ENCODE measurements at places on chromosomes 3 and 15.

- DNase-seq: no peak
These were observed 58.8 kb downstream of the LSM3 start for GRCh38 chr3:14237457-14237856.

DNA sequence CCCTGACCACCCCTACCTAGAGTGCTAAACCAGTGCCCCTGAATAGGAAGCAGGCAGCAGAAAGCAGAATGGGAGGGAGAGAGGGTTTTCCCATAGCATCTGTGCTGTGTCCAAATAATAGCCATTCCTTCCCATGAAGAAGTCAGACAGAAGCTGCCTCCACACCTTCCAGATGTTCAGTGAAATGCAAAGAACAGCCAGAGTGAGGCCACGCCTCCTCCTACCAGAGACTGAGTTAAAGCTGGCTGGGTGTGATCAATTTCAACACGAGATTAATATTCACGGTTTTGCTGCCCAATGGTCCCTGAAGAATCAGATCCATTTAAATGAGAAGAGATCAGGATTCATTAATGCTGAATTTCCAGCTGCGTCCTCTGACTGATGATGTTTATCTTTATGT, 111.8 kb downstream of the SRGAP3 start:
- no peak for DNase-seq

- no peak for DNase-seq
These were observed 41.8 kb downstream of the CBLB start for GRCh38 chr3:105826778-105827634.

GRCh38 chr3:159919873-159920272, 68.8 kb upstream of the IL12A start:
- DNase-seq: no peak

GRCh38 chr15:77695961-77696582, 63.4 kb upstream of the LINGO1 start:
- peak; percentile 4 for DNase-seq

- DNase-seq: no peak
These were observed 284.1 kb upstream of the STT3B start for GRCh38 chr3:31248563-31248992.

- DNase-seq: no peak
These were observed 76.4 kb downstream of the SLMAP start for GRCh38 chr3:57832486-57832885.

GRCh38 chr15:68557469-68558317, 21.1 kb upstream of the CORO2B start:
- DNase-seq: no peak

GRCh38 chr3:138477801-138478200, 43.4 kb downstream of the ESYT3 start:
- DNase-seq: no peak

DNA sequence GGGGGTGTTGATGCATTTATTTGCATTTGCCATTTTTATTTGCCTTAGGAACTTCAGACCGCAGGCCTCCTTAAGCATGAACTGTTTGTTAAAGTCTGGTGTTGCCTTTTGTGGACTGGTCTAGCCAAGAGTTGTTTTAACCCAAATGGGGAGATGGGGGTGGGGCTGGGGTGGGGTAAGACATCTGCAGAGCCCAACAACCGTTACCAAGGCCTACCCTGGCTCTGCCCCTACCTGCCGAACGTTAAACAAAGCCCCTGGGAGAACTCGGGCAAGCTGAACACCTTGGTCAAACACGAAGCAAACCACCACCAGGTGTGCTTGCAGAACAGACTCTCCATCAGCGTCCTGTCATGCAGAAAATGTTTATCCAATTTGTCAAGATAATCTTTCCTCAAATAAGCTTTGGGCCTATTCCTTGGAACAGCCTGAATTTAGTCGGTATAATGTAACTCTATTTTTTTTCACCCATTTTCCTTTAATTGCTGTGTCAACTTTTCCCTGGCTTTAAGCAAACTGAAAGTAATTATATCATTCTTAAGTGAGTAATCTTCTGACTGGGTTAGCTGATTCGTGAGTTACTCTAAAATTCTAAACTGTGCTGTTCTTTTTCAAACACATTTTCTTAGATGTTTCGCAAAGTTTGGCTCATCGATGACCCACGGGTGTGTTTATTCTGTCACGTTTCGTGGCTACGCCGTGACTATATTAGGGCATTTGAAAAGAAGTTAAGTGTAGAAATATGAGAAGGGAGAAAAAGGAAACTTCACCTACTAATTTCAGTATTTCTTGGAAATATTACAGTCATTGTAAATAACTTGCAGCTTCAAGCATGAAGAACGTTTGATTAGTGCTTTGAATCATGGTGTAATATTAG, 127.6 kb downstream of the SOX2 start:
- DNase-seq: peak; percentile 96

GRCh38 chr3:122857019-122857418, 62.1 kb downstream of the SLC49A4 start:
- DNase-seq: no peak

DNA sequence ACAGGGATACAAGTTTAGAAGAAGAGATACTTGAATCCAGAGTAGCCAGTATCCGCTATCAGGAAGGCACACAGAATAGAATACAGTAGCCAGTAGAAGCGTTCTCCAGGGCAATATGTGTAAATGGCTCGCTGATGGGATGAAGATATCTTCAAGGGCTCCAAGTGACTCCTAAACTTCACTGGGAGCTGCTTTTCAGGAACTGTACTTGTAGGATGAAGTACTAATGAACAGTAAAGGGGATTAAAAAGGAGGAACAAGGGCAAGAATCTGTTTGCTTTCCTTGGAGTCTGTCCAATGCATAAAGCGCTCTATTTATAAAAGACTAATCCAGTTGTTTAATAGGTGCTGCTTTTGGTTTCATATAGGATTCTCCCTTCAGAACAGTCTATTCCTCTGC, 78.4 kb downstream of the THRB start:
- DNase-seq: no peak

GRCh38 chr3:52182196-52182595, 15.8 kb upstream of the ALAS1 start:
- DNase-seq: no peak

DNA sequence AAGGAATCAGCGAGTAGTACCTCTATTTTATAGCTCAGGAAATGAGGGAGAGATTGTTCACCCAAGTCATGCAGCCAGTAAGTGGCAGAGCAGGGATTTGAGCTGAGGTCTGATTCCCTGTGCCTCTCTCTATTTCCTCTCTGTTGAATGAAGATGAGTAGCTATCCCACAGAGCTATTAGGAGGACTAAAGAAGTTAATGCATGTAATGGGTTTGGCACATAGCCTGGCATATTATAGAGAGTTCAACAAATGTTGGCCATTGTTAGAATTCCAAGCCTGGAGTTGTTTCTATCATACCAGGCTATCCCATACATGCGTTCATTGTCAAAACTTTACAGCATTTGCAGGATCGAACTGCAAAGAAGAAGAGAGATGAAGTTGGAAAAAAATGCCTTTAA, 21.8 kb upstream of the KLHL6 start:
- DNase-seq: peak; percentile 51

DNA sequence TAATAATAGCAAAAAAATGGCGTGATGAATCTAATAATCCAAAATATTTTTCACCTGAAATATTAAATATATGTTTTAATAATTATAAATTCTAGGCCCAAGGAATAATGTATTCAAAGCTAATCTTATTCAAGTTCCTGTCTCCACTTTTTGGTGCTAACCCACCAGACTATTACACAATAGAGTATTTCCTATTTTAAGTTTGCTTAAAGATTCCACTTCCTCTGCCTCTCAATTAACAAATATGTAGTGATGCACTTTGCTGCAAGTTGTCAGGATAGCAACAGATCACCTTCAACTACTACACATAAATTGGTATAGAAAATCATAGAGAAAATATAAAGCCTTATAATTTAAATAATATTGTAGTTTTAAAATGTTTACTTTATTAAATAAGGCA, 467.5 kb downstream of the C3orf38 start:
- DNase-seq: no peak

DNA sequence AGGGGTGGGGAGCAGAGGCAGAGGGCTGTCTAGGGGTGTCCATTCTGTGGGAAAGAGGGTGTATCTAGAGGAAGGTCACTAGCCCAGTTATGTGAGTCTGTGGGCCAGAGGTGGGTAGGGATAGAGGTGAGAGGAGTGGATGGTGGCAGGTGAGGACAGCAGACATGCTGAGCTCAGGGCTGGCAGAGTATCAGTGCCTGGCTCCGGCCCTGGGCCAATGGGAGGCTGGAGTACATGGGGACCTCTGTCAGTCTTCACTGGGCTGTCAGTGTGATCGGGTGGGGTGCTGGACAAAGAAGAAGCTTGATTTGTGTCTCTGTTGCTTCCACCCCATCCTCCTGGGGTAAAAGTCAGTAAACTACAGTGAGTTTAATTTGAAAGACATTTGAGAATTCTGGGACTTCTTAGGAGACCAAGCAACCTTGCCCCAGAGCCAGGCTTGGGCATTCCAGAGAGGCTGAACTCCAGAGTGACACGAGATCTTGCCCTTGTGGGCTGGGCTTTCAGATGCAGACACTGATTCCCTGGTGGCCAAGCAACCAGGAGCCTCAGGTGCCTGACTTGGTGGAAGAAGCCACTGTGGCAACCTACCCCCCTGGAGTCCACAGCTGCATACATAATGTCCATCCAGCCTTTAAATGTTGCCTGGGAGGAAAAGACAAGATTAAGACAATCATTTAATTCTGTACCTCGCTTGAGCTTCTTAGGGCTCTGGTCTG, 60.7 kb downstream of the EXOG start:
- DNase-seq: no peak

- no peak for DNase-seq
These were observed 713.6 kb downstream of the NSUN3 start for GRCh38 chr3:94776401-94776915.
